ENCODE measurements at places on chromosomes 16 and 17.

DNA sequence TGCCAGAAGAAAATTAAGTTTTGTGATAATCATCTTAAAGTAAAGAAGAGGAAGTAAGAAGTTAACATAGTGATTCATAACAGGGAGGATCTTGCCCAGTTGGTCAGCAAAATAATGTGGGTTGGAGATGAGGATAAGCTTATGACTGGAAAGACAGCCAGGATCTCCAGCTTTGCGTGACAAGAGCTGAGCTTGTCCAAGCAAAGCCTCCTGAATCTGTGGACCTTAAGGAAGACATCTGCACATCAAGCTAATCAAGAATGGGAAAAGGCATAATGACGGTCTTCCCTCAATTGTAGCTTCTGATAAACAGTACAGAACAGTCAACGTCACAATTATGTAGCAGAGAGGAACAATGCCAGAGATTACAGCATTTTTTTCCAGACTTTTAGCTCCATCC is 744.7 kb upstream of the GOT2 start:
- DNase-seq: no peak

GRCh38 chr16:23195366-23195978 is 12.9 kb downstream of the SCNN1G start:
- DNase-seq: no peak

- no peak for DNase-seq
Observed at GRCh38 chr17:61645920-61646319, 54.9 kb upstream of the NACA2 start.

DNA sequence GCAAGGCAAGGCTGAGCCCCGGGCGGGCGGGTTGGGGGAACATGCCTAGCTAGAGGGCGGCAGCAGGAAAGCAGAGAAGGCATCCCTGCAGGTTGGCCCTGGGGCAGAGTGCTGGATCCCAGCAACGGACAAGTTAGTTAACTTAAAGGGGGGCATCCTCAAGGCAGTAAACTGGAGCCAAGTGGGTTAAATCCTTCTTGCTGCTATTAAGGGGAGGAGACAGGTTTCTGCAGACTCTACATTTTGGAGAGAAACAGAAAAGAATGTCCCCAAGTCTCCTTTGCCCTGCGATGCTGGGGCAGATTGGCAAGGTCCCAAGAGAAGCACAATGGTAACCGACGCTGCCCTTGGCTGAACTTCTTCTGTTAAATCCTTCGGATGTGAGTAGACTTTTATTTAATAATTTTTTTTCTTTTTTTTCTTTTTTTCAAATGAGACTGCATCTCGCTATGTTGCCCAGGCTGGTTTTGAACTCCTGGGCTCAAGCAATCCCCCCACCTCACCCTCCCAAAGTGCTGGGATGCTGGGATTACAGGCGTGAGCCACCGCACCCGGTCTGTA is 14.0 kb downstream of the ATP5PD start:
- peak; percentile 22 for DNase-seq

GRCh38 chr17:43342589-43342890 is 56.3 kb upstream of the ARL4D start:
- no peak for DNase-seq

- DNase-seq: no peak
Observed at GRCh38 chr16:89493776-89494175, 3.4 kb upstream of the ANKRD11 start.

- DNase-seq: no peak
Observed at GRCh38 chr17:17384291-17384615, 81.1 kb downstream of the NT5M start.

- no peak for DNase-seq
Observed at GRCh38 chr17:51387582-51387981, 127.2 kb downstream of the UTP18 start.

- DNase-seq: no peak
Observed at GRCh38 chr17:60086818-60087591, 8.3 kb upstream of the HEATR6 start.

GRCh38 chr17:15129986-15130385 is 135.1 kb downstream of the PMP22 start:
- DNase-seq: no peak

- no peak for DNase-seq
Observed at GRCh38 chr17:1882836-1883235, 53.0 kb downstream of the RPA1 start.

DNA sequence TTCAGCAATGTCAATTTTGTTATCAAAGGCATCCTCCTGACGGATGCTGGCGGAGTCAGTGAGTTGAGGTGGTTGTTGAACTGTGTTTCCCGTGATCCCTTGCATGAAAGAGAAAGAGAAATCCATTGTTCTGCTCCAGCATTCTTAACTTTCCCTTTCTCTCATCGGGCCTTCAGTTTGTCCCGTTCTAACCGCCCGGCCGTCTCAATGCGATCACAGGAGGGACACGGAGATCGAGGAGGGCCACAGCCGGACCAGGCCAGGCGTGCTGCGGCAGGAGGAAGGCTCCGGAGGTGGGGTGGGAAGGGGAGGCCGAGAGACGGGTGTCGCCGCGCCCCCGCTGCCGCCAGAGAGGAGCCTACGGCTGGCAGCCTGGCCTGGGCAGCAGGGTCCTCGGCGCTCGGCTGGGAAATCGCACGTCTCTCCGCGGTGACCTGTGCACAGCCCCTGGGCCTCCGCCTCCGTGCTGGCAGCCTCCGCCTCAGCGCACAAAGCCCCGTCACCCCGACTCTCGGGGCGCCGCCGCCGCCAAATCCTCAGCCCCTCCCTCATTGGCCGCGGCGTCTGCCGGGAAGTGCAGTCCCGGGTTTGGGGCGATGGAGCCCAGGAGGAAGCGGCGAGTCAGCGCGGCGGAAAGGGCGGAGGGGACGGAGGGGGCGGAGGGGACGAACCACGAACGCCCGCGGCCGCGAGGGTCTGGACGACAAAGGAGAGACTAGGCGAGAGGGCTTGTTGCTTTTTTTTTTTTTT is 38.1 kb downstream of the SOST start:
- peak; percentile 61 for DNase-seq

- DNase-seq: no peak
Observed at GRCh38 chr16:745739-746138, 4.9 kb upstream of the CIAO3 start.

DNA sequence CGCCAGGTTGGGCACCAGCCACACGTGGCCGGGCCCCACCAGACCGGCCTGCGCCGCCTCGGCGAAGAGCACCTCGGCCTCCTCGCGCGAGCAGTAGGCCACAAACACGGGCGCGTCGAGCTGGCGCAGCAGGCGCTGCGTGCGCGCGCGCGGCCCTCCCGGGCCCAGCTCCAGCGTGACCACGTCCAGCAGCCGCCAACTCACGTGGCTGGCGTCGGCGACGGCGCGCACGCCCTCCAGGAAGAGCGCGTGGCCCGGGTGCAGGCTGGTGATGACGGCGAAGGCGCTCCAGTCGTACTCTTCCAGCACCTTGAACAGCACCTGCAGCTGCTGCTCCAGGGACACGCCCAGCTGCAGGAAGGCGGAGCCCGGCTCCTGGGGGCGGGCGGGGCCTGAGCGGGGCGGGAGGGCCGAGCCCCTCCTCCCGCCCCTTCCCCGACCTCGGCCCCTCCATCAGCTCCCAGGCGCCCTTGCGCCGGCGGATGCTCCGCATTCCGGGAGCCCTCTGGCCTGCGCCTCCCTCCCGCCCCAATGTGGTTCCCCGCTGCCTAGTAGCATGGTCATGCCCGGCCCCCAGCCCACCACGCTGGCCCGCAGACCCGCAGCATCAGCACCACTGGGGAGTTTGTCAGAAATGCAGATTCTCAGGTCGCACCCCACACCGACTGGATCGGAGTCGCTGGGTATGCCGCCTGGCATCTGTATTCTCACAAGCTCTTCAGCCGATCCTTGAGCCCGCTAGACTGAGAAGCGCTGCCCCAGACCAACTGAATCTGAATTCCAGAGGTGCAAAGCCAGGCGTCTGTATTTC is 7.2 kb downstream of the GRIN2C start:
- peak; percentile 19 for DNase-seq

DNA sequence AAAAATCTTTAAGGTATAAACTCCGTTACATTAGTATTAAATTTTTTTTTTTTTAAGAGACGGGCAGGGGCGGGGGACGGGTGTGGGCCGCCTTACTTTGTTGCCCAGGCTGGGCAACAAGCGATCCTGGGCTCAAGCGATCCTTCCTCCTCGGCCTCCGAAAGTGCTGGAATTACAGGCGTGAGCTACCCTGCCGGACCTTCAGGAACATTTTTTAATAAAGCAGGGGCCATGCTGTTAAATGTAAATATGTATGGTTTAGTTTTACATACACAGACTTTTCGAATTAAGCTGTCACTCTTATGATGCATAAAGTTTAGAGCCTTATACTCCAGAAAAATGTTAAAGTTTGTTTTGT is 2.4 kb downstream of the PPM1D start:
- DNase-seq: no peak

DNA sequence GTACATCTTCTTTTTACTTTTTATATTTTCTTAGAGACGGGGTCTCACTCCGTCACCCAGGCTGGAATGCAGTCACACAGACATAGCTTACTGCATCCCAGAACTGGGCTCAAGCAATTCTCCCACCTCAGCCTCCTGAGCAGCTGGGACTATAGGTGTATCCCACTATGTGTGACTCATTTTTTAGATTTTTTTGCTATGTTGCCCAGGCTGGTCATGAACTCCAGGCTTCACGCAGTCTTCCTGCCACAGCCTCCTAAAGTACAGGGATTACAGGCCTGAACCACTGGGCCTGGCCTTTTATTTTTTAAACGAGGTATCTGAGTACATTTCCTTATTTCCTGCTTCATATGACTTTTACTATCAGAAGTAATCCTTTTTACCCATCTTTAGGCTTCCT is 48.0 kb downstream of the GLG1 start:
- no peak for DNase-seq

- DNase-seq: no peak
Observed at GRCh38 chr16:72791786-72792185, 256.1 kb downstream of the ZFHX3 start.

- no peak for DNase-seq
Observed at GRCh38 chr17:31857920-31858641, 963 bp downstream of the COPRS start.

DNA sequence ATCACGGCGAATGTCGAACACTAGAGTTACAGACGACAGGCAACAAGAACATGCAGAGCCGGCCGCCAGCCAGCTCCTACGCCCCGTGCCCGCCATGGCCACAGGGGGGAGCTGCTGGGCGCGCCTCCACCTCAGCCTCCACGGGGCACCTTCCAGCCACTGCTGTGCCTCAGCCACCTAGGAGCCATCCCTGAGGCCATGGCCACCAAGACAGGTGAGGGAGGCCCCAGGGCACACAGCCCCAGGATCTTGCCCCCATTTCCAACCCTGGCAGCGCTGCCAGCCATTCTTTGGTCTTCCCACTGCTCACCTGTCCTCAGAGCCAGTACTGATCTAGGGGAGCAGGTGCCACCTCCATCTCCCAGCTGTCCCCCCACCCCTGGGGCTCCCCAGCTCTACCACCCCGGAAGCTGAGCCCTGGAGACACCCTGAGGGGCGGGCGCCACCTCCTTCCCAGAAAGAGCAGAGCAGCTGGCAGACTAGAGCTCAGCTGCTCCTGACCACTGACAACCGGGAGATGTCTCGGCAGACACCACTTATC is 11.8 kb downstream of the GNPTG start:
- DNase-seq: peak; percentile 57

- DNase-seq: no peak
Observed at GRCh38 chr16:17273142-17273561, 197.6 kb downstream of the XYLT1 start.

- no peak for DNase-seq
Observed at GRCh38 chr17:68734187-68734900, 133.2 kb upstream of the FAM20A start.

DNA sequence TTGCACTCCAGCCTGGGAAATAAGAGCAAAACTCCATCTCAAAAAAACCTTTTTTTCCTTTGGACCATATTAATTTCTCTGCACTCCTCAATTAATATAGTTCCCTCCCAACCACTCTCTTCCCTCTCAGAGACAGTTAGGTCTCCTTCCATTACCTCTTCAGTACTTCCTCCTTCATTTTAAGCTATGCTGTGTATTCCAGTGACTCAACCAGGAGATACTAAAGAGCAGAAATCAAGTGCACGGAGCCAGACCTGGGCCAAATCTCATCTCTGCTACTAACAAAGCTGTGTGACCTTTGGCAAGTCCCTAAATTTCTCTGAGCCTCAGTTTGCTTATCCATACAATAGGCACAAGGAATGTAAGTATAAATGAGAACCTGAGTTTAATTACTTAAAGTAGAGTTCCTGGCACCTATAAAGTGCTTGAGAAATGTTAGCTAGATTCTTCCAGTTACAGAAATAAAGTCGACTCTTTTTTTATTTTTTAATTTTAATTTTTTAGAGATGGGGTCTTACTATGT is 8.5 kb downstream of the PECAM1 start:
- DNase-seq: no peak

DNA sequence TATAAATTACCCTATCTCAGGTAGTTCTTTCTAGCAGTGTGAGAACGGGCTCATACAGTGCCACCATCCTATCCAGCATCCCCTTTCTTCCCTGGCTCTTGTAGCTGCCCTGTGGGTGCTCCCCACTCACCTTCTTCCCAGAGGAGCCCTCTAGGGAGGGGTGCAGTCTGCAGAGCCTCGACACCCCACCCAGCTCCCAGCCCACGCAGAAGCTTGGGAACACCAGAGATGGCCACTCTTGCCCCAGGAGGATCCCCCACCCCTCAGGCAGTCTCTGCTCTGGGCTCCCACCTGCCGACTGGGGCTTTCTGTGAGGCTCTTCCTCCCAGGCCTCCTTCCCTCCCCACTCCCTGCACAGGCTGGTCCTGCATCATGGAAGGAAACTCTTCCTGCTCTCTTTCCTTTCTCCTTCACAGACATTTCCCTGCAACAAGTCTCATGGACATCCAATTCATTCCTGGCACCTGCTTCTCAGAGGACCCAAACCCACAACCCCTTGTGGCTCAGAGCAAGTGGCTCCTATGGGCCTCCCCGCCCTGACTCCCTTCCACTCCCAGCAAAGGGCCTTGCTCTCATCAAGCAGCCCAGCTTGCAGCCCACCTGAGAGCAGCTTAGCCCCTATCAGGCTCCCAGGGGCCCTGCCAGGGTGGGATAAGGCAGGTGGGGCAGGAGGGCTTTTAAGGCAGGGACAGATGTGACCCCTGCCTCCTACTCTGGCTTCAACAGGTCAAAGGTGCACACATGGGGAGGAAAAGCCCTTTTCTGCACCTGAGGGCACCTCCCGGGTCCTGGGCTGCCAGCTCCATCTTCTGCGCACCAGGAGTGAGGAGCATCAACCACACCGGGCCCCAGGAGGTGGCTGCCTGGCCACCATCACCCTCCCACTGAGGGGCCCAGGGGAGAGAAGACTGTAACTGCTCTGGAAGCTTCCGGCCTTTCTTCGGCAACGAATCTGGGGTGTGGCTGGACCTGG is 263.8 kb upstream of the TNRC6C start:
- no peak for DNase-seq

- DNase-seq: no peak
Observed at GRCh38 chr17:82106688-82107305, 8.8 kb upstream of the FASN start.

All from effector CD4-positive, alpha-beta T cell (primary cell).